ENCODE measurements at places on chromosomes 2 and 18. TPM values are rescaled to one million over a fixed set of nuclear protein-coding genes. Genes with fewer than 3 reads are reported as not detected.
A peak's percentile ranks its signal among the peaks of the same experiment; 100 is the strongest.

Gene PID1
- total RNA-seq: 25.8 TPM

DNA sequence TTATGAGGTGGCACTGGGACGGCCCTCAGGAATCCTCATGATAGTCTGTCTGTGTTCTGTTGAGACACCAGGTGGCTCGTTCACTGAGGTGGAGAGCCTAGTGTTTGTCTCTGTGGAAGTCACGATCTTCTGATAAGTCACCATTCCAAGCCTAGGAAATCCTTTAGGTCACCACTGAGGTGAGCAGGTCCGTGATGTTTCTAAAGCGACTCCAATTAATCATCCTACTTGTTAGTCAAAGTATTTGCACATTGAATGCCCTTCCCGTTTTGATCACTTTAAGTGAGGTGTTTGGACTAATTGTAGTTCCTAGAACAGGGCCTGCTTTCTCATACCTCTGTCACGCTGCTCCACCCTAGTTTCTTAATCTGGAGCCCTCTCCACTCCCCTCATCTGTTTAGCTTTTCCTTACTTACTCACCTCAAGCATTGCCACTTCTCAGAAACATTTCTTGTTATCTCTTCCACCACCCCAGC, 28.0 kb upstream of the DSG3 start:
- DNase-seq: no peak

Gene FAM168B
- total RNA-seq: 70.9 TPM

- DNase-seq: no peak
These were observed 19.3 kb upstream of the ODC1 start for GRCh38 chr2:10467401-10467800.

Gene LRATD1
- 27.5 TPM for total RNA-seq

Gene ABCG5
- not detected for total RNA-seq

DNA sequence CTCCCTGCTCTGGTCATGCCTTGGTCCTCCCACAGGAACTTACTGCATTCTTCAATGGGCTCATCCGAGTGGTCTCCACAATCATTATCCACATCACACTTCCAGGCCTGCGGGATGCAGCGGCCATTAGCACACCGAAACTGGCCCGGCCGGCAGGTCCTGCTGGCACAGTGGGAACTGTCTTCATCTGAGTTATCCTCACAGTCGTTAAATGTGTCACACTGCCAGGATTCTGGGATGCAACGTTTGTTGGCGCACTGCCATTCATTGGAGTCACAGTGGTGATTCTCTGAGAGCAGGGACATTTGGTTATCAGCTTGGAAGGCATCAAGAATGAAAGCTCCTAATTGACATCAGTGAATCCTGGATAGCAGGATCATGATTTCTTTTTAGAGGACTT, 104.5 kb downstream of the DHRS9 start:
- no peak for DNase-seq

Gene SERPINB13
- total RNA-seq: not detected

GRCh38 chr2:26745609-26746327, 18.3 kb upstream of the SLC35F6 start:
- DNase-seq: peak; percentile 88

DNA sequence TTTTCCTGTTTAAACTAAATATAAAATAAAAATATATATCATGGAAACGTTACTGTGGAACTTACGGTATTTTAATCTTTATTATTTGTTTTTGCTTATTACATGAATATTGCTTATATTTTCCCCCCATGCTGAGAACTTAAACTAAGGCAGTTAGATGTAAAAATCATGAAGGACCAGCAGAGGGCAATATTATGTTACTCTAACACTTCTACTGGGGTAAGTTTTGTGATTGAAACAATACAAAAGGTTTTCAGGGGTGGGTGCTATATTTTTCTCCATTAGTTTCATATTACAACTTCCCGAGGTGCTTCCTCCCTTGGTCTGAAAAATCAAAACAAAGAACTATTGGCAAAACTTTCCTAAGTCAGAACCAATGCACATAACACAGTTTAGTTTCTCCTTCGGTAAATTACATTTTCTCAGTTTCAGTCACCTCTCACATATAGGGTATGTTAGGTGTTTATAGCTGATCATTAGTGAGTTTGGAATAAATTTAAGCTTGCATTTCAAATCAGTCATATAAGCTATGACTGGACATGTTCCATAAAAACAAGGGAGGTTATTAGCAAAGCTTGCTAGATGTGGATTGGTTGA, 54.8 kb downstream of the ZNF407 start:
- no peak for DNase-seq

GRCh38 chr2:20487030-20487391, 40.1 kb downstream of the RHOB start:
- DNase-seq: no peak

- no peak for DNase-seq
These were observed 510.5 kb upstream of the TNP1 start for GRCh38 chr2:217370391-217370790.

Gene CD207
- total RNA-seq: 1.3 TPM

Gene HOXD4
- 22.4 TPM for total RNA-seq

DNA sequence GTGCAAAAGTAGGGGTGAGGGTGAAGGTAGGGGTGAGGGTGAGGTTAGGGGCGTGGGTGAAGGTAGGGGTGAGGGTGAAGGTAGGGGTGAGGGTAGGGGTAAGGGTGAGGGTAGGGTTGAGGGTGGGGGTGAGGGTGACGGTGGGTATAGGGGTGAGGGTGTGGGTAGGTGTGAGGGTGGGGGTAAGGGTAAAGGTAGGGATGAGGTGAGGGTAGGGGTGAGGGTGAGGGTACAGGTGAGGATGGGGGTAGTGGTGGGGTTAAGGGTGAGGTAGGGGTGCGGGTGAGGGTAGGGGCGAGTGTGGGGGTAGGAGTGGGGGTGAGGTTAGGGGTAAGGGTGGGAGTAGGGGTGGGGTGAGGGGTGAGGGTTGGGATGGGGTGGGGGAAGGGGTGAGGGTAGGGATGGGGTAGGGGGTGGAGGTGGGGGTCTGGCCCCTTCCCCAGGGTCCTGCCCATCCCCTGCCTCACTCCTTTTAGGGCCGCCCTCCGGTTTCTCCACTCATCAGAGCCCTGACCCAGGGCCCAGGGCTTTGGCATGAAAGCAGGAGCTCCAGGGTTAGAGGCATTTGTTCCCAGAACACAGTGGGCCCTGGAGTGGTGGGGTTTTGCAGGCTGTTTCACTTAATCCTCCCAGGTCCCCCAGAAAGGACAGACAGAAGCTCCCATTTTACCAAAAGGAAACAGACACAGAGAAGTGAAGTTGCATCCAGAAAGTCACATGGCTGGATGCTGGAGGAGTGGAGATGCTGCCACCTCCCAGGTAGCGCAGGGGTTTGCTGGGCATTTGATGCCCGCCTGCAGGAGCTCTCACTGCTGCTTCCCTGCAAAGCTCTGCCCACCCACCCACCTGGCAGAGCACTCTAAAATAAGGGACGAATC, 26.9 kb downstream of the SNORC start:
- DNase-seq: peak; percentile 38

Gene CCDC141
- 2.8 TPM for total RNA-seq

DNA sequence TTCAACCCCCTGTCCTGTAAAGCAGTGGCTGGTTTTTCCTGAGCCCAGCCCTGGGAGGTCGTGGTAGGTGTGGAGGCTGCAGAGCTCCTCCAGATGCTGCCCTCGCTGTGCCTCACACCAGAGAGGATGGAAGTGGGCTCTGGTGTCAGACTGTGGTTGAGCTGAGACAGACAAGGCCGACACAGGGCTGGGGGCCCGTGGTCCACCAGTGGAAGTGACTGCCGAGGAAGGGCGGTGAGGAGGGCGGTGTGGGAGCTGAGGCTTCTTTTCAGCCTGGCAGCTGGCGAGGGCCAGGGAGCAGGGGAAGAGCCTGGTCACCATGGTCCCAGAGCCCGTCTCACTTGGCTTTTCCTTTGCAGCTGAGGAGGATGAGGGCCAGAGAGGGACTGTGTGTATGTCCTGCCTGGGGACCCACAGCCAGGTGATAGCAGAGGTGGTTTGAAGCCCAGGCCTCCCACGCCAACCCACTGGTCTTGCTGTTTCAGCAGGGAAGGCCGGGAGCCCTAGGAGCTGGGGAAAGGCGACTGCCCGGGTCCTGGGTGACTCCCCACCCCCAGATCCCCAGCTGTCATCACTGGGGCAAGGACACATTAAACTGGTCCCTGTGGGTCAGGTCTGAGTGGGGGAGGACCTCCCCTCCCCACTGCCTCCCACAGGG, 8.5 kb downstream of the SFTPB start:
- DNase-seq: no peak

Gene TFPI
- 54.7 TPM for total RNA-seq

- DNase-seq: no peak
These were observed 34.8 kb downstream of the SDC1 start for GRCh38 chr2:20190170-20190569.

- DNase-seq: no peak
These were observed 80.8 kb downstream of the DYSF start for GRCh38 chr2:71534201-71534600.

DNA sequence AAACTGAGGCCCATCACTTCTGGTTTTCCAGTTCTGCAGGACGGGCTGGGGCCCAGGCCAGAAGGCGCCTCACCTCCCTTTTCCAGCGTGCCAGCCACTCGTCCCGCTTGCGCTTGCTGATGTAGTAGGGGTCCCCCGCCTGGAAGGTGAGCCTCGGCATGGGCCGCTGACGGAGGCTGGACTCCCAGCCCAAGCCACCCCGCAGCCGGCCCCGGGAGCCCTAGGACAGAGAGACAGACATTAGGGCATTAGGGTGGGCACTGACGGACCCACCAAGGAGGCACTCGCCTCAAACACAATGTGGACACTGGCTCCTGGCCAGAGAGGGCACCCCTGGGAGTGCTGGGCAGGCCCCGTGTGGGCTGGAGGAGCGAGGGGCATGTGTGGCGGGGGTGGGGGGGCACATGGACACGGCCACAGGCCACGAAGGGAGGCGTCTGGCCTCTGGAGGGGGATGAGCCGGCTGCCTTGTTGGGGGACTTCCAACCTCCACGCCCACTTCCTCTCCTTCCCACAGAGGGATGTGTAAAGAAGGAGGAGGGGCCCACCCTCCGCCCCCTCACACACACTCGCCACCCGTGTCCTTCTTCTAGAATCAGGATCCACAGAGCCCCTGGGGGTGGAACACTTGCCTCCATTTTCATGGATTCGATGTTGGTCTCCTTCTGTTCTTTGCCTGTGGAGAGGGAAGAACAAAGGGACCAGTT, 66.7 kb downstream of the DNMT3A start:
- no peak for DNase-seq

Gene LRRTM1
- total RNA-seq: not detected

- peak; percentile 60 for DNase-seq
These were observed 25.7 kb downstream of the NPPC start for GRCh38 chr2:231900486-231900942.

Gene PJVK
- 5.8 TPM for total RNA-seq

Gene NETO1
- total RNA-seq: 2.6 TPM

Gene IL1RL2
- 5.2 TPM for total RNA-seq

Gene C2orf80
- total RNA-seq: not detected

Gene SCN3A
- 0.83 TPM for total RNA-seq

Gene EXOC6B
- 84.8 TPM for total RNA-seq

GRCh38 chr18:39604836-39605235, 2039.2 kb upstream of the CELF4 start:
- DNase-seq: no peak

Gene LOXHD1
- total RNA-seq: 0.29 TPM

- DNase-seq: no peak
These were observed 60.7 kb upstream of the ITGA4 start for GRCh38 chr2:181396256-181397123.

Gene FBLN7
- 8.9 TPM for total RNA-seq

DNA sequence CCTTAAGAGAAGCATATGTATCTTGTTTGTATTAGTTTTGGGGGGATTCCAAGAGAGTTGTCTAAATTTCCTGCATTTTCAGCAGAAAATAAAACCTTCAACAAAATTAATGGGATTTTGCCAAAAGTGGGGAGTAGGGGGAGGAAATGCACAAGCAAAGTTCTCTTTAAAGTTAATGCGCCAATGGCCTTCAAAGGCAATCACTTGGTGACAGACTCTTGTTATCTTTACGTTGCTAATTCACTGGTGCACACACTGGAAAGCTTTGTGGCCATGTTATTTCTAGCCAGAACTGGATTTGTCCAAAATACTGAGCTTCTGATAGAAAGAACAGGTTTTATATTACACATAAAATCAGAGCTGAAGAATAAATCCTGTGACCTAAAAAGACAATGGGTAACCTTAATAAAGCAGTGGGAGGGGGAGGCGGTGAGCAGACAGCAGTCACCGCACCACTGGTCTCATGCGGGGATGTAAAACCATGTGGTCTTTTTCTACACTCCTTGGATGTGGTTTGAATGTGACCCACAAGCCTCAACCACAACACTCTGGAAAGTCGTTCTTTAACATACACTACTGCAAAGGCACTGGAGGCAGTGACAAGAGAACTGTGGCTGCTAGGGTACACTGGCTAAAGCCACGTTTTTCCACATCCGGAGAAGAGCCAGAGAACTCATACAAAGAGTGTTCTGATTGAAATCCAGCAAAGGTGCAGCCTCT, 176.9 kb upstream of the SMAD7 start:
- no peak for DNase-seq

- no peak for DNase-seq
These were observed 146.1 kb upstream of the OTOS start for GRCh38 chr2:240286596-240286995.

Gene SLC11A1
- 16.5 TPM for total RNA-seq

DNA sequence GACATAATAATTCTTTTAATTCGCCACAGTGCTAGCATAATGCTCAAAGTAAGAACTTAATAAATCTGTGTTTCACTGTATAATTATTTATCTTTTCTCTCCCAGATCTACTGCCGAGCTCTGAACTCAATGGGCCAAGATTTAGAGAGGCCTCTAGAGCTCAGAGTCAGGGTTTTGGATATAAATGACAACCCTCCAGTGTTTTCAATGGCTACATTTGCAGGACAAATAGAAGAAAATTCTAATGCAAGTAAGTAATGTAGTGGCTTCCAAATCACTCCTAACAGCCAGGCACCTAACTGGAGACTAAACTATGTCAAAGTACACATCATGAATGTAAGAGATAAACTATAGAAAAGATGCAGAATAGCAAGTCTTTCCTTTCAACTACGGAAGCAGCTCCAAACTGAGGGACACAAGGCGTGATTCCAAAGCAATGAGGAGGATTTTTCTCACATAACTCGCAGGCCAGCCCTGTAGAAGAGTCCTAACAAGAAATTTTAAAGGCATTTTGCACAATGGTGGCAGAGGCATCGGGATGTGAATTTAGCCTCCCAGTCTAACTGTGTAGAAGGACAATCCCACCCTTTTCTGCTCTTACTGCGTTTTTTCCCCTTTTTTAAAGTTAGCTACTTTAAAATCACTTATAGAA, 12.0 kb downstream of the DSG1 start:
- DNase-seq: no peak

Gene CCL20
- total RNA-seq: 2.3 TPM

Gene FAM161A
- total RNA-seq: 2.7 TPM
